Stimulated activated CD8-positive, alpha-beta memory T cell treated with anti-CD3 and anti-CD28 coated beads, Interleukin-7, amount 100 ng/mL, for 24 hours (primary cell): ENCODE measurements at places on chromosomes 7 and 10.
A peak's percentile ranks its signal among the peaks of the same experiment; 100 is the strongest.

- no peak for DNase-seq
Observed at GRCh38 chr7:131336956-131337355, 9.3 kb downstream of the MKLN1 start.

DNA sequence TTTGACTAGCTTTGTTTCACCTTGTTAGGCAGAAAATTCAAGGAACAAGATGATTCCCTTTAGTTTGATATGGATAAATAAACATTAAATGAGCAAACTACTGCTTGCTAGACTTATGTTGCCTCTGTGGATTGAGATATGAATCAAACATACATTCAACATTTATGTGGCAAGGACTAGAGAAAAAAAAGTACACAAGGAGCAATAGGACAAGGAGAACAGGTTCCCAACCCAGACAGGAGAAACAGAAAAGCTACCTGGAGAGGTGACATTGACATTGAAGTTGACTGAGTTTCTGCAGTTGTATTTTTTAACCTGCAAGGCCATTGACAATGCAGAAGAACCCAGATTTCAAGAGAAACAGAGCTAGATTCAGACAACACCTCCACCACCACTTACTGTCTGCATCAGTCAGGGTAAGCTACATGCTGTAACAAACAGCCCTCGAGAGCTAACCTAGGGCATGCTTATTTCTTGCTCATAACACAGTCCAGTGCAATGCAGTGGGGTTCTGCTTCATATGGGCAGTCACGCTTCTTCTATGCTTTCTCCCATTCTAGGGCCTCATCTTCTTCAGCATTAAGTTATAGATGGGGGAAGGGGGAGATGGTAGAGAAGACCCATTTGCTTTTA, 180.9 kb upstream of the LYZL1 start:
- no peak for DNase-seq

DNA sequence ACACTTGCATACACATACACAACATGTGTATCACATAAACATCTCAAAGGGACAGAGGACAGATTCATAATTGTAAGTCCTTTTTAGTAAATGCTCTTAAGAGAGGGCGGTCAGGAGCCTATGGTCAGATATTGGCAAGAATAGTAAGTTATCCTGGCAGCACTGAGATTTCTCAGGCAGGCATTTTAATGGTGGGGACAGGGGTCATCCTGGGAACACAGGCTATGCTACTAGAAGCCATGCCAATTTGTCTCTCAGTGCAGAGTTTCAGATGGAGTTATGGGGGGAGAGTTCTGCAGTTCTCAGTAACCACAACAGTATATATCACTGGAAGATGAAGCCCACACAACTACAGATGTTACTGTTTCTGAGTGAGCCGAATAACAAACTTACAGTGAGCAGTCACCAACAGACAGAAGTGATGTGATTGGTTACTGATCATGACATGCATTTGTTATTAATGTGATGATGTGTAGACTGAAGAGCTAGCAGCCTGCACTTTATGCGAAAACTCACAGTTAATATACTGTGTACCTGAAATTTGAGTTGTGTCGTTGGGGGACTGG, 16.4 kb downstream of the ZNF487 start:
- no peak for DNase-seq

- DNase-seq = no peak
Observed at GRCh38 chr7:36203071-36203790, 50.2 kb downstream of the EEPD1 start.

DNA sequence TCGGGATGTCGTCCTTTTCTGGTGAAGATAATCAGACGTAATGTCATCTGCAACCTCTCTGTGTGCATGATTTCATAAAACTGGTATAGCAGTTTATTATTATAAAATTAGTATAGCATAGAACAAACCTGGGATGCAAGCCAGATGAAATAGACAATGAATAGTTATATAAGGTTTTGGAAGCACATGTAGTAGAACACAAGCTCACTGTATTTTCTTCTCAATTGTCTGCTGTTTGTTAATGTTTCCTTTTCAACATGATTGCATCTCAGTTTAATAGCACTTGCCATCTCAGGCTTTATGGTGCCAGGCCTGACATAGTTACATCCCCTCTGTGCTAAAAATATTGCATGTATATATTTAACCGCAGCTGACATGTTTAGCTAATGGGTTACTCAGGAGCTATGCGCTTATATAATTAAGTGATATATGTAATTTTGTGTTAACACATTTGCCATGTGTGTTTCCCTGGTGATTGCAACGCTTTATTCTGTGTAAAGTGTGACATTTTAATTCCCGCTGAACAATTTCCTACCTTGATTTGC, 132.7 kb downstream of the ARID5B start:
- DNase-seq = no peak

DNA sequence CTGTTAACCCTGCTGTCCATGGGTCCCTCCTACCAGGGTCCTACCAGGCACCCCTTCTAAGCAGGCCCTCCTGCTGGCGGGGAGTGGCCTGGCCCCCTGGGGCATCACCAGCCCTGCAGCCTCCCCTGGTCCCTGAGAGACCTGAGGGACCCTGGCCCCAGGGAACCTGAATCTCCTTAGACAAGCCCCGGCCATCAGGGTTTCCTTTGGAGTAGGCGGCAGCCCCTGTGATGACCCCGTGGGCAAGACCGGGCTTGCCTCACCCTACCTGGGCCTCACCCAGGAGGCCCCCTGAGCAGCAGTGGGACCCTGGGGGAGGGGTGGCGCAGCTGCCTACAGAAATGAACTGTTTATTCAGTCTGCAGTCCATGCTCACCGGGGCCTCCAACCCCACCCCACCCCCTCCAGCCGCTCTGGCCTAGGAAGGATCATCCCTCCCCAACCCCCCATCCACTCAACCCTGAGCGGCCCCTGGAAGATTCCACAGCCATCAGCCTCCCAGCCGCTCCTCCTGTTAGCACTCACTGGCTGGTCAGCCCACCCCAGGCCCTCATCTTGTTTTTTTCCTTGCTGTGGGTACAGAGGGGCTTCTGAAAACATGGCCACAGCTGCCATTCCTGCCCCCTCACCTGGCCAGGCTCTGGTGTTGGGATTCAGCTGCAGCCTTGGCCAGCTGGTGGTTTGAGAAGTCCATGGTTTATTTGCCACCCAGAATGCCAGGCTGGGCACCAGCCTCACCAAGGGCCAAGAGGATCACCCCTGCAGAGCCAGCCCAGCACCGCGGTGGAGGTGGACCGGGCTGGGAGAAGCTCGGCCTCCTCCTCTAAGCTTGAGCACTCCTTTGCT, 34.8 kb upstream of the CHST15 start:
- no peak for DNase-seq

DNA sequence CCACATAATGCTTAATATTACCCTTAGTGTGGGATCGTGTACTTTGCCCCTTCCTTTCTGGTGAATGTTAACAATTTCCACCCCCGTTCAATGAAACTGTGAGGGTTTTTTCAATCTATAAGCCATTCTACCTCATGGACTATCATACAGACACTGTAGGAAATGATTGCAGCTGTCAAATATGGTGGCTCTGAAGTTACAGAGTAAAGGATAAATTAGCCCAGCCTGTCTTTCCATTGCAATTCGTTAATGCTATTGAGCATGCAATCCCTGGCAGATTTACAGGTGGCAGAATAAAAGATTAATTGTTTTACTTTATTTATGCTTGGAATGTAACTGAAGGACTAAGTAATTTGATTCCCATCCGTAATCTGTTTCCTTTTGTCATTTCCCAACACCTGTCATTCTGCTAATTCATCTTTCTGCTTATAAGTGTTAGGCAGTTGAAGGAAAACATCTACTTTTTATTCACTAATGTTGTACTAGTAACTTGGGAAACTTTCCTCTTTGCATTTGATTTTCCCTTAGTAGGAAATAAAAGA, 1211.6 kb upstream of the LRRN3 start:
- no peak for DNase-seq

GRCh38 chr10:45160271-45160670, 155.1 kb downstream of the OR13A1 start:
- DNase-seq = no peak

DNA sequence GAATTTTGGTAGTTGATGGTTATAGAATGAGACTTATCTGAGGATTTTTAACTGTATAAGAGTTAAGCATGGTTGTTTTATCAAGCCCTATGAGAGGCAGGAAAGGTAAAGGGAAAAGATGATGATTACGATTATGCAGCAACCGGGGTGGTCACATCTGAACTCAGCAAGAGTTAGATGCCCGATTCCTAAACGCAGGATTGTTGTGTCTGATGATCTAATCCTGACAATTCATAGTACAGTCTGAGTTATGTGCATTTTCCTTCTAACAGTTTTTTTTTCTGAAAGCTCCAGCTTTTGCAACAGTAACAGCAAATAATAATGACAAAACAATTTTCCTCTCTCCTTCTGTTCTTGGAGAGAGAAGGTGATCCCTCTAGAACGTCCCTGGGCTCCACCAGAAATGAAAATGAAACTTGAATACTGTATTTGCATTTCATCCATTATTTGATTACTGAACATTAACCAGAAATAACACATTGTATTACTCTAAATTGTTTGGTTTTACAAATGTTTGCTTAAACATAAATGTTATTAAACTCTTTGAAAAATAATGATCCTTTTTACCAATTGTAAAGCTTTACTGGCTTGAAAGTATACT, 176.5 kb upstream of the CCDC6 start:
- no peak for DNase-seq

- no peak for DNase-seq
Observed at GRCh38 chr7:84017651-84018050, 176.9 kb downstream of the SEMA3A start.

- DNase-seq = no peak
Observed at GRCh38 chr7:54712820-54713219, 46.2 kb downstream of the SEC61G start.

DNA sequence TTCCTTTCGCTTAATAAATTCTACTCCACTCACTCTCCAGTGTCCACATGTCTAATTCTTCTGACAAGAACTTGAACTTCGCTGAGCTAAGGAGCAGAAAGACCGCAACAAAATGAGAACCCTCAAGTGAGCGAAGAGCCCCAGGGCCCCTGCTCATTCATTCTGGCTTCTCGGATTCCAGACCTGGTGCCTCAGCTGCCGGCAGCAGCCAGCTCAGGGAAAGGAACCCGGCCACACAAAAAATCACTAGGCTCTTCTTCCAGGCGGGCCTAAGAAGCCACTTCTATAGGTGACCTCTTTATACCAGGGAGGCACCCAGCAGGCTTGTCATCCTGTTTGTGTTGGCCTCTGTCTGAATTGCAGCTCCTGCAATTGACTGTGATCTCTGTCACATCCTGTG, 33.3 kb downstream of the OTUD1 start:
- DNase-seq = no peak

GRCh38 chr10:42962902-42963231, 114.0 kb upstream of the RET start:
- DNase-seq = no peak

DNA sequence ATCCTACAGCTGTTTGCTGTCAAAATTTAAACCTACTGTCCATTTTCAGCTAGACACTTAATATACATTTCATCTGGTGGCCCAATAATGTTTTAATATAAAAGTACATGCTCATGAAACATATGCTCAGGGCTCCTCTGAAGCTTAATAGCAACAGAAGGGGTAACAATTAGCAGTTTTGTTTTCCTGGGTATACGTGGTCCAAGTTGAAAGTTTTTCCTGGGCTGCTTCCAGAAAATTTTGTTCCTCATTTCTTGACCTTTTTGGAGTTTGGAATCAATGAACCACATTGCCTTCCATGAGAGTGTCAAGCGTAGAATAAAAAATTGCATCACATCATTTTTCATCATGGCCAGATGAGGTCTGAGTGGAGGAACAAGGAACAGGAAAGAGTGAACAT, 537.3 kb upstream of the MGMT start:
- DNase-seq = no peak

- DNase-seq = no peak
Observed at GRCh38 chr7:505171-505570, 14.5 kb downstream of the PDGFA start.

DNA sequence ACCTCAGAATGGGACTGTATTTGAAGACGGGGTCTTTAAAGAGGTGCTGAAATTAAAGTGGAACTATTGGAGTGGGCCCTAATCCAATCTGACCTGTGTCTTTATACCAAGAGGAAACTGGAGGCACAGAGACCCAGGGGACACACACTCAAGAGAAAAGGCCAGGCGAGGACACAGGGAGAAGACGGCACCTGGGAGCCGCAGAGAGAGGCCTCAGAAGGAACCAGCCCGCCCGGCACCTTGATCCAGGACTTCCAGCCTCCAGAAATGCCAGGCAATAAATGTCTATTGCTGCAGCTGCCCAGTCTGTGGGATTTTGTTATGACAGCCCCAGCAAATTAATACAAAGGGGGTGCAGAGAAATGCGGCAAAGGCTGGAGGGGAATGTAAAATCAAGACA, 10.5 kb downstream of the CARD11 start:
- no peak for DNase-seq

GRCh38 chr7:73577627-73578341, 595 bp downstream of the TBL2 start:
- no peak for DNase-seq

- DNase-seq = peak; percentile 56
Observed at GRCh38 chr10:14560274-14560673, 214.4 kb downstream of the FAM107B start.

- no peak for DNase-seq
Observed at GRCh38 chr10:30413996-30414576, 19.9 kb upstream of the MAP3K8 start.

DNA sequence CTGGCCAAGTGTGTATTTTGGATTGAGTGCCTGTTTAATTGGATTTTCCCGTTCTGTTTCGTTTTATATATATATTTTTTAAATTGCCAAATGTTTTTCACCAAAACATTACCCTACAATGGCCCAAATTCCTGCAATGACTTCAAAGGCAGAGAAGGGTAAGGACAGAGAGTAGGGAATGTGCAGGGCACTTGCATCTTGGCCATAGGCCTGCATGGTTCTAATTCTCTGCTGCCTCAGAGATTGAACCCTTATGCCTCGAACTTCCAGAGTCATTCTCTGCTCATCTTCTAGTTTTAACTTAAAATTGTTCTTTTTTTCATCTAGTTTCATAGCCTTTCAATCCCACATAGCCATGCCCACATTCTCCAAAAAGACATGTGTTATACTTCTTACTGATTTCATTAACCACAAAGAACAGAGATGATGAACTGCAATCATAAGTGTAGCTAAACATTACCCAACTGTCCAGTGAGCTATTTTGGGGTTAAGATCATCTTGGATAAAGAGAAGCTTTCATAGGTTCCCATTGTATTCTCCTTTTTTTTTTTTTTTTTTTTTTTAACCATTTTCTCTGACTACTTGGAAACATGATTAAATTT, 177.6 kb downstream of the PLXDC2 start:
- no peak for DNase-seq
